ENCODE measurements at places on chromosomes 11 and 22.

DNA sequence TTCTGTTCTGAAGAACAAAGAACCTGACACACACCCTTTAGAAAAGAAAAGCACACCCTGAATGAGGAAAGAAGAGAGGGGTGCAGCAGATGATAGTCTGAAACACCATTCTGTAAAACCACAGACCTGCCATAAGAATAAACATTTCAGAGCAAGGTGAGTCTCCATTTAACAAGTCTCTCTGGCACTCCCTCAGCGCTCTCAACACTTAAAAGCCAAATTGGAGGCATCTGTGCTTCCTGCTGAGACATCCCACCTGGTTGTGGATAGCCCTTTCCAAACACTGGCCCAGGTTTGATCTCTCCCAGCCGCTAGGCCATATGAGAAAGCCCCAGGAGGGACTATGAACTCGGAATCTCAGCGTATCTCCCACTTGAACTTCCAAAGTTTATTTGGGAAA, 36.3 kb downstream of the ETS1 start:
- DNase-seq = no peak

GRCh38 chr11:9643751-9644150, 20.1 kb upstream of the SWAP70 start:
- no peak for DNase-seq

- no peak for DNase-seq
These were observed 68.1 kb downstream of the GRIK4 start for GRCh38 chr11:120579611-120580031.

DNA sequence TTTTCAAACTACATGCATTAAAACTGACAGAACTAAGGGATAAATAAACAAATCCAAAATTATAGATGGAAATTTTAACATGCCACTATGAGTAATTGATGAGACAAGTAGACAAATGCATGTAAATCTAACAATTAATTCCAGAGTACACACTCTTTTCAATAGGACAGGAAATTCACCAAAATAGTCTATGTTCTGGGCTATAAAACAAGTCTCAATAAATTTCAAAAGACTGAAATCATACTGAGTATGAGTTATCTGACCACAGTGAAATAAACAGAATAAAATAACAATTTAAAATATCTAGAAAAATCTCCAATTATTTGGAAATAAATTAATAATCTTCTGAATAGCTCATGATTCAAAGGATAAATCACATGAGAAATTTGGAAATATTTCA, 38.5 kb upstream of the ME3 start:
- no peak for DNase-seq

- DNase-seq = no peak
These were observed 62.6 kb downstream of the POLD3 start for GRCh38 chr11:74654976-74655375.

DNA sequence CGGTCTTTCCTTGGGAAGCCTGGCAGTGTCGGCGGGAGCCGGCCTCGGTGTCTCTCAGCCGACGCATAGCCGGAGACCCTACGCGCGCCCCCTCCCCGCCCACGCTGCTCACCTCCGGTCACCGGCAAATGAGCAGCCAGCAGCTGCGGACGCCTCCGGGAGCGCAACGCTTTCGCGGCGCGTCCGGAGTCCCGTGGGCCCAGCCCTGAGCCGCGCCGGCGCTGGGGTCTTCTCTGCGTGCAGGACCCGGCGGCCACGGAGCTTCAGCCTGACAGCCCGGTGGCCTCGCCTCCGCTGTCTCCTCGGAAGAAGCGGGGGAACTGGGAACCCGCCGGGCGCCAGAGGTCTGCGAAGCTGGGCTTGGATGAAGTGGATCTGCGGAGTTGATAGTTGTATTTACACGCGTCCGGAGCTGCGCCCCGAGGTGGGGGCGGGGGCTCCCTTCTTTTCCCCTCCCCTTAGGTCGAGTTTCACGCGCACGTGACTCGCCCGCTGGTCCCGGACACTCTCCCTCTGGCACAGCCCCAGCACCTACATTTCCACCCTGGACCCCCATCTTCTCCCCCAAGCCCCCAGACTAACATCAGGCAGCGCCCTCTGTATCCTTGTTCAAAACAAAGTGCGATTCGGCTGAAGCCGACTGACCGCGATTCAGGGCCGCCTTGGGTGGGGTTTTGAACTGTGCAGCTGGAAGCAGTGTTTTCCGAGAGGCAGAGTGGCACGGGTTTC, at the start of gene SLC43A1:
SLC43A1 (minus strand) TSS at position 371 of the 729 bp plus-strand sequence. CDS start 1,591 bp downstream, outside the sequence.
- peak; percentile 69 for DNase-seq

GRCh38 chr11:57530596-57531507, at the start of gene TIMM10:
Gene TIMM10, minus strand, starts transcription at chr11:57530754. Its CDS starts 565 bp downstream, at chr11:57530189.
- DNase-seq = peak; percentile 93

- no peak for DNase-seq
These were observed 32.3 kb upstream of the TECTA start for GRCh38 chr11:121068787-121069186.

DNA sequence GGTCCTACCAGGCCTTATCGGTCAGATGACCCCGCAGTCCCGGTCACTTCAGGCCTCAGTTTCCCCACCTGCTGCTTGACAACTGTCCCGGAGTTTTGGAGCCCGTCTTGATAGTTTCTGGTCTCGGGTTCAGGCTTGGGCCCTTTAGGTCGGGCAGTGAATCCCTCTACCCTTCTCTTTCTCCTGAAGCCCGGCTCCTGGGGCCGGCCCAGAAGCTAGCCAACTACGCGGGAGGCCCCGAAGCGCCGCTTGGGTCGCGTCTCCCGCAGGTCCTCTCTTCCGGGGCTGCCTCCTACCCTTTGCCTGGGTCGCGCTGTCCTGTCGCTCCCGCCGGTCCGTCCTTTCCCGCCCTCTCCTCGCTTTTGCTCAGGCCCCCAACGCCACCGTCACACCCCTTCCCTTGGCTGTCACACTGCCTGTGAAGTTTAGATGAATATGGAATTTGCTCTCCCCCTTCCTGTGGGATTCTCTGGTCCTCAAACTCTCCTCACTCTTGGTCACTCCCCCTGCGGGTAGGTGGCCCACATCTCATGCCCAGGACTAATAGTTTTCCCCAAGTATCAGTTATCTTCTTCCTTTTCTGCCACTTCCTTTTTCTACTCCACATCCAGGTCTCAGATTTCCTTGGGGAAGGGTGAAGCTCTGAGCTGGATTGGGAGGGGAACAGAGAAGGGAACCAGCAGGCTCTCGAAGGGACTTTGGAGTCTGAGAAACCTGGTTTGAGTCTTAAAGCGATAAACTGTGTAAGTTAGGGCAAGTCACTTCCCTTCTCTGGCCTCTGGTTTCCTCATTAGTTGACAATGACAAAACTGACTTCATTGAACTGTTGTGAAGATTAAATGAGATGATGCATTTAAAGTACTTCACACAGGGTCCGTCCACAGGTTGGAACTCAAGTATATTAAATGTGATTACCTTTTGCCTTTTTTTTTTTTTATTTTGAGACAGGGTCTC, 790 bp downstream of the RAB1B start:
- DNase-seq = peak; percentile 42

DNA sequence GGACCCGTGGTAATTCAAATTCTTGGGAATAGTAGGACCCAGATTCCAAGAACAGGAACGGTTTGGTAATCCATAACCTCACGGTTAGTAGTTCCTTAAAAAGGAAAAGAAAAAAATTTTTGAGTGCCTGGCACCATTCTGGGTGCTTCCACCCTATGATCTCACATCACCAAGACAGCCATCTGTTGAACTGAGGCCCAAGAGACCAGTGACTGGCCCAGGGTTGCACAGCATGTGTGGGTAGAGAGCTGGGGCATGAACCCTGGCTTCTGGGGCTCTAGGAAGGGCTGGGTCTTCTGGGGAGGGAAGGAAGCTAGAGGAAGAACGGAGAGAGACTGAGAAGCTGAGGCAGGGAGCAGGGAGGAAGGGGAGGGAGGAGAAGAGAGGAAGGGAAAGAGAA, 4.7 kb upstream of the SPI1 start:
- DNase-seq = no peak

DNA sequence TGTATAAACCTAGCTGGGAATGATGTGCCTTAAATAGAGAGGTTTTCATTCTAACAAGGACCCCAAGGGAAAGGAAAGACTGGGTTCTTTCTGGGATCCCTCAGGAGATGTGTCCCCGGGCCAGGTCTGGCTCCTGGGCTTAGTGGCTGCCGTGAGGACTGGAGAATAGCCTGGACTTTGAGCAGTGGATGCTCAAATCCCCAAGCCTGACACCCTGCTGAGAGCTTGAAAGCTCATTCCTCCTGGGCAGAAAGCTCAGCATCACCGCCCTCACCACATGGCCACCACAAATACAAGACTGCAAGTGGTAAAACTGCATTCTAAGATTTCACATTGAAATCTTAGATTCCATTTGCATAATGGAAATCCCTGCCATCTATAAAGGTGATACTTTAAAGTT, 79.4 kb upstream of the NARS2 start:
- no peak for DNase-seq

- DNase-seq = no peak
These were observed 46.3 kb upstream of the ALKBH3 start for GRCh38 chr11:43834286-43834685.

GRCh38 chr11:67463680-67464410, 5.2 kb downstream of the TMEM134 start:
- peak; percentile 58 for DNase-seq

DNA sequence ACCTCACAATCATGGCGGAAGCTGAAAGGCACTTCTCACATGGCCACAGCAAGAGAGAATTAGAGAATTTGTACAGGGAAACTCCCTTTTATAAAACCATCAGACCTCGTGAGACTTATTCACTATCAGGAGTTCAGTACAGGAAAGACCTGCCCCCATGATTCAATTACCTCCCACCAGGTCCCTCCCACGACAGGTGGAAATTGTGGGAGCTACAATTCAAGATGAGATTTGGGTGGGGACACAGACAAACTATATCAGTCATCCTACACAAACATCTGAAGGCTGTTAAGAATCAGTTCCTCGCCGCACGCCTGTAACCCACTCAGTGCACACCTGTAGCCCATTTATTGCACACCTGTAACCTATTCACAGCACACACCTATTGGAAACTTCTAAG, 39.8 kb downstream of the CHST1 start:
- DNase-seq = no peak

DNA sequence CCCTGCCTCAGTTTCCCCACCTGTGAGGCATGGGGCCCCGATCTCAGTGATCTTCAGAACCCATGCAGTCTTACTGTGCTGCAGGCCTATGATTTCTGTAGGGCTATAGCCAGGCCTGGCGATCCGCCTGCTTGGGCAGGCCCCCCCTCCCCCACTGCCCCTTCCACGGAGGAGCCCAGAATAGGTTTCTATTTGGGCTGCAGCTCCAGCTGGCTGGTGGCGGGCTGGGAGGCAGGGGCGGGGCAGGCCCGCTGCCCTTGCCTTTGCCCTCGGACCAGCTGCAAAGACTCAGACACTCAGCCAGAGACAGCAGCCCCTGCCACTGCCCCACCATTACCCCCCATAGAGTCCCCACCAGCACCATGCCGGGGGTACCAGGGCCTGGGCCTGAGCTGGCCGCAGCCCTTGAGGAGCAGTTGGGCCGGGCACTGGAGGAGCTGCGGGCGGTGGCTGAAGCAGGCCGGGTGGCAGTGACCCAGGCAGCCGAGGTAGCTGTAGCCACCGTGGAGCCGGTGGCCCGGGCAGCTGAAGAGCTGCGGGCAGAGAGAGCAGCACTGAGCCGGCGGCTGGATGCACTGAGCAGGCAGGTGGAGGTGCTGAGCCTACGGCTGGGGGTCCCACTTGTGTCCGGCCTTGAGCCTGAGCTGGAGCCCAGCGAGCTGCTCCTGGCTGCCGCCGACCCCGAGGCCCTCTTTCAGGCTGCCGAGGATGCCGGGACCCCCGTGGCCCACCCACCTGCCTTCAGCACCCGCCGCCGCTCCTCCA, 12.2 kb downstream of the SMTN start:
- peak; percentile 80 for DNase-seq

DNA sequence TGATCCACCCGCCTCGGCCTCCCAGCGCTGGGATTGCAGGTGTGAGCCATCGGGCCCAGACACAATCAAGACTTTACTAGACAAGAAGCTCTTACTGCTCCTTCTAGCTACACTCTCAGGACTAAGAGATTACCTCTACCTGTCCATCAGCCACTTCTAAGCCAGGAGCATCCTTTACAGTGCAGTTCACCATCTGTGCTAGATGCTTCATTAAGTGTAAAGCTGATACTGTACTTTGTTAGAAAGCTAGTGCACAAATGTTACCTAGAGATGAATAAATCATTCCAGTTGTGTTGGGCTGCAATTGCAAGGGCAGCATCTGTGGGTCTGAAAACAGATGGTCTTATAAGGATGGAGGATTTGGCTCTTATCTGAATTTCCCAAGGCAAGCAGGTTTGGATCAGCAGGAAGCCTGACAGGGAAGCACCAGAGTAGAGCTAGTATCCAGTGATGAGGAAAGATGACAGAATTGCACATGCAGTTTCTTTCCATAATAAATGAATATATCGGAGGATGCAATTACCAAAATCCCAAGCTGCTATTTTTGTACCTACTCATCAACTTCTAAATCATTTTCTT, 58.3 kb downstream of the FAM168A start:
- DNase-seq = no peak

DNA sequence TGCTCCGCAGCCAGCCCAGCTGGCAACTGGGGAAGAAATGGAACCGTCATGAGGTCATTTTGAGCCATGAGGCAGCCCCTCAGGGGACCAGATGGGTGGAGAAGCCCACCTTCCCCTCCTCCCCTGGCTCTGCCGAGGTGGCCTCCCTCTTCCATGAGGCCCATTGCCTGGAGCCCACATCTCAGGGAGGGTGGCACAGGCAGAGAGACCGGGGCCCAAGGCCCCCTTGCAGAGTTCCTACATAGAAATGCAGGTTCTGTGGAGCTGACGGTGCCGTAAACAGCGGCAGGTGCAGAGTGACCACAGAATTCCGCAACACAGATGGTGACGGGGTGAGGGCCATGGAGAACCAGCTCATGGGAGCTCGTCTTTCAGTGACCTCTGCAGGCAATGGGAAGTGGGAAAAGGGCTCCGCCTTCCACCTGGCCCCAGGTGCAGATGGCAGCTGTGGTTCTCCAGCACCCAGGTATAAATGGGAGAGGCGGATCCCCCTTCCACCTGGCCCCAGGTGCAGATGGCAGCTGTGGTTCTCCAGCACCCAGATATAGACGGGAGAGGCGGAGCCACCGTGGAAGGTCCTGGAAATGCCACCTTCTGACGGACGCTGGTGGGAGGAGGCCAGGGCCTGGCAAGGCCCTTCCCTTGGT, 765.4 kb downstream of the BRD1 start:
- no peak for DNase-seq

Measured in ovary (tissue), 10 donors.